ENCODE measurements at places on chromosomes 11 and 22.

GRCh38 chr11:26963764-26964163 is 30.1 kb upstream of the FIBIN start:
- no peak for DNase-seq
- H3K36me3 ChIP-seq = no peaks in the 10 kb centered on the region
- H3K27ac ChIP-seq = no peak overlapping the region
- no peaks in the 10 kb centered on the region for H3K4me1 ChIP-seq
- no peak overlapping the region for H3K4me3 ChIP-seq
- no peaks in the 10 kb centered on the region for H3K27me3 ChIP-seq

DNA sequence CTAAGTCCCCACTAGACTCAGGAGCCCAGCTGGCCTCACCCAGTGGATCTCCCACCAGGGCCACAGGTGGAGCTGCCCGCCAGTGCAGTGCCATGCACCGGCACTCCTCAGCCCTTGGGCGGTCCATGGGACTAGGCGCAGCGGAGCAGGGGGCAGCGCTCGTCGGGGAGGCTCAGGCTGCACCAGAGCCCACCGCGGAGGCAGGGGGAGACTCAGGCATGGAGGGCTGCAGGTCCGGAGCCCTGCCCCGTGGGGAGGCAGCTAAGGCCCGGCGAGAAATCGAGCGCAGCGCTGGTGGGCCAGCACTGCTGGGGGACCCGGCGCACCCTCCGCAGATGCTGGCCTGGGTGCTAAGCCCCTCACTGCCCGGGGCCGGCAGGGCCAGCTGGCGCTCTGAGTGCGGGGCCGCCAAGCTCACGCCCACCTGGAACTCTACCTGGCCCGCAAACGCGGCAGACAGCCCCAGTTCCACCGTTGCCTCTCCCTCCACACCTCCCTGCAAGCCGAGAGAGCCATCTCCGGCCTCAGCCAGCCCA is 1275.2 kb upstream of the CNTN5 start:
- no peaks in the 10 kb centered on the region for H3K27me3 ChIP-seq
- H3K36me3 ChIP-seq = no peaks in the 10 kb centered on the region
- no peak overlapping the region for H3K4me3 ChIP-seq
- H3K4me1 ChIP-seq = no peaks in the 10 kb centered on the region

- peaks cover 57% of the 10 kb centered on the region for H3K4me1 ChIP-seq
- H3K36me3 ChIP-seq = no peaks in the 10 kb centered on the region
- no peaks in the 10 kb centered on the region for H3K27me3 ChIP-seq
- DNase-seq = peak; percentile 98
- H3K27ac ChIP-seq = peak overlapping the region; percentile 96
Measured at GRCh38 chr11:65915821-65916251, 3.0 kb downstream of the C11orf68 start.

- no peak overlapping the region for H3K27ac ChIP-seq
- H3K27me3 ChIP-seq = no peaks in the 10 kb centered on the region
- no peak for DNase-seq
- no peaks in the 10 kb centered on the region for H3K36me3 ChIP-seq
- no peak overlapping the region for H3K4me3 ChIP-seq
Measured at GRCh38 chr11:57633394-57634070, 16.2 kb downstream of the YPEL4 start.

DNA sequence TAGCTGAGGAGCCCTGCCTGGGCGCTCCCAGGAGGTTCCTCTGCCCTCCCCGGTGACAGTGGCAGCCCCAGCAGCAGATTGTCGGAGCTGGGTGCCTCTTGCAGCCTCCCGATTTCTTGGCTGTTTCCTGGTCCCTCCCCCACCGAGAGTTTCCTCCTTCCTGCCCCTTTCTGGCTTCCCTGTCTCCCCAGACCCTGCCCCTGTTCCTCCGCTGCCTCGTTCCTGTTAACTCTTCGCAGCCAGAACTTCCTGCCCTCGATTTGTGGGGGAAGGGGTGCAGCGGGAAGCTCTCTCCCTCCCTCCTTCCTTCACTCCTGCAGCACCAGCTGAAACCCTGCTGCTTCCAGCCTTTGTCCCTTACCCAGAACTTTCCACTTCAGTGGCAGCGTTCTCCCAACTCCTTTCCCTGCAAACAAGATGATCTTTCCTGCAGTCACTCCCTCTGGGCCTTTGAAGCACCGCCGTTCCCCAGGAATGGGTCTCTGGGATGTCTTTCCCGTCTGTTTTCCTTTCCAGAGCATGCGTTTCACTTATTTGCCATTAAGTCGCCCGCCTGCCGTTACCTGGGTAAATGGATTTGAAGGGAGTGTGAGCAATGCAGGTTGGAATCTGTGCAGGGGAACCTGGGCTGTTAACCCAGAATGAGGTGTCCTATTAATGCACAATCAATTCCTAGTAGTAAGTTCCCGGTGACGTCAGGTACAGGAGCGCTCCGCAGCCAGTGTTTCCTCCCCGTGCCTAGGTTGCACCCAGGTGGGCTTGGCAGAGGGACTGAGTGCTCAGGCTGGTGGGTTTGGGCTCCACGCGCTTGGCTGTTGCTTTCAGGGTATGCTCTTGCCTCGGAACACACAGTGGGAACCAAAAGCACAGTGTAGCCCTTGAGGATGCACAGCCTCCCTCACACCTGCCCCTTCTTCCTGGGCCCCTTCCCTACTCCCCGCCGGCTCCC is 4.3 kb downstream of the GRK2 start:
- no peaks in the 10 kb centered on the region for H3K27me3 ChIP-seq
- peaks cover 86% of the 10 kb centered on the region for H3K4me1 ChIP-seq
- peak overlapping the region; percentile 93 for H3K27ac ChIP-seq
- peak overlapping the region; percentile 4 for H3K4me3 ChIP-seq
- DNase-seq = peak; percentile 71

- H3K4me1 ChIP-seq = peaks cover 10% of the 10 kb centered on the region
- no peaks in the 10 kb centered on the region for H3K27me3 ChIP-seq
- H3K27ac ChIP-seq = peak overlapping the region; percentile 94
- H3K4me3 ChIP-seq = peak overlapping the region; percentile 56
Measured at GRCh38 chr11:101915791-101916291, 481 bp downstream of the ANGPTL5 start.

- no peak overlapping the region for H3K4me3 ChIP-seq
- H3K27ac ChIP-seq = no peak overlapping the region
- H3K36me3 ChIP-seq = no peaks in the 10 kb centered on the region
Measured at GRCh38 chr11:79094616-79095015, 346.2 kb downstream of the TENM4 start.

DNA sequence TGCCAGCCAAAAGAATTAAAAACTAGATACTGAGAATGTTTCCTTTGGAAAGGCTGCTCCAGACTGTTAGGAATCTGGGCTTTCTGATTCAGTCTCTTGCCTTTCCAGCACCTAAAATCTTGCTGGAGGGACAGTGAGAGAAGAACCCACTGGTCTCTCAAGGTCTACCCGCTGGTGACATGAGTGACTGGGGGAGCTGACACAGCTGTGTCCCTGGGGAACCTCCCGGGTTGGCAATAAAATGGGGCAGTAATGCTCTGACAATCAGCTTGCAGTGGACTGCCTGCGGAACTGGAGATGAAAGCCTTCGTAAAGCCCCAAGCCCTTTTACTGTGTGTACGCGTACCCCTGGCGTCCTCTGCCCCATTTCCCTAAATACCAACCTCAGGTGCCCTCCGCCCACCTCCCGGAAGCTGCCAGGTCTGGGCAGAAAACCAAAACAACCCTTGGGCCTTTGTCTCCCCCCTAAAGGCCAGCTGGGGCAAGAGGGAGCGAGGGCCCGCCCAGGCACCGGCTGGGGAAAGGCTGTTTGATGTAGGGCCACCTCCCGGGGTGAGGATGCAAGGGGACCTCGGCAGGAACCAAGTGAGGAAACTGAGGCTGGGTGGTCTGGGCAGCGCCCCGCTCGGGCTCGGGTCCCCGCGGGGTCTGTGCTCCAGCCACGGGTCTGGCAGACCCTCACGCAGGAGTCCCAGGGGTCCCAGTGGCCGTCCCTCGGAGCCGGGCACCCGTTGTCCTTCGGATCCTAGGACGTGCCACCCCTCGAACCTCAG is 741 bp downstream of the CARS1 start:
- H3K27me3 ChIP-seq = no peaks in the 10 kb centered on the region
- H3K36me3 ChIP-seq = no peaks in the 10 kb centered on the region
- H3K4me3 ChIP-seq = peak overlapping the region; percentile 85
- peak overlapping the region; percentile 87 for H3K27ac ChIP-seq

DNA sequence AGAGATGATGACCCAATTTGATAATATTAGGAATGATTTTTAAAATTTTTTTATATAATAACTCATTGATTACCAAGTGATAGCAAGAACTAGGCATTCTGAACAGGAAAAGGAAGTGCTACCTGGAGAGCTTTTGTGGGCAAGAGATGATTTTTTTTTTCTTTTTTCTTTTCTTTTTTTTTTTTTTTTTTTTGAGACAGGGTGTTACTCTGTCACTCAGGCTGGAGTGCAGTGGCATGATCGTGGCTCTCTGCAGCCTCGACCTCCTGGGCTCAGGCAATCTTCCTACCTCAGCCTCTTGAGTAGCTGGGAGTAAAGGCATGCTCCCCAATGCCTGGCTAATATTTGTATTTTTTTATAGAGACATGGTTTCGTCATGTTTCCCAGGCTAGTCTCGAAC is 40.4 kb downstream of the TNRC6B start:
- H3K4me1 ChIP-seq = no peaks in the 10 kb centered on the region
- no peak overlapping the region for H3K4me3 ChIP-seq
- no peak for DNase-seq
- no peaks in the 10 kb centered on the region for H3K36me3 ChIP-seq
- no peak overlapping the region for H3K27ac ChIP-seq

- no peaks in the 10 kb centered on the region for H3K36me3 ChIP-seq
- H3K4me1 ChIP-seq = peaks cover 10% of the 10 kb centered on the region
- DNase-seq = no peak
- no peak overlapping the region for H3K4me3 ChIP-seq
- H3K27ac ChIP-seq = no peak overlapping the region
Measured at GRCh38 chr11:112339566-112339965, 78.9 kb upstream of the PLET1 start.

- peak; percentile 52 for DNase-seq
- H3K4me1 ChIP-seq = no peaks in the 10 kb centered on the region
- peaks cover 14% of the 10 kb centered on the region for H3K27me3 ChIP-seq
Measured at GRCh38 chr22:44914026-44914721, 95.6 kb downstream of the PHF21B start.

DNA sequence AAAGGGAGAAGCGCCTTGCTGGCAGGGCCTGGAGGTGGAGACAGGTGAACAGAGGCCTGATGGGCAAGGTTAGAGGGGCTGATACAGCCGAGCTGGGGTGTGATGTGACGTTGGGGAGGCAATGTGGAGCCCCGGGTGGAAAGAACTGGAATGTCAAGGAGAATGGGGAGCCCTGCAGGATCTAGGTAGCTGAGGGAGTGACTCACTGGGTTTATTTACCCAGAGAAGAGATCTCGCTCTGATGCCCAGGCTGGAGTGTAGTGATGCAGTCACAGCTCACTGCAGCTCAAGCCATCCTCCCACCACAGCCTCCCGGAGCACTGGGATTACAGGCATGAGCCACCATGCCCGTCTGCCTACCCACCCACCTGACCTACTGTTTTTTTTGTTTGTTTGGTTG is 1.9 kb upstream of the CYB5R3 start:
- H3K4me3 ChIP-seq = no peak overlapping the region
- H3K27ac ChIP-seq = no peak overlapping the region
- no peak for DNase-seq
- no peaks in the 10 kb centered on the region for H3K36me3 ChIP-seq

DNA sequence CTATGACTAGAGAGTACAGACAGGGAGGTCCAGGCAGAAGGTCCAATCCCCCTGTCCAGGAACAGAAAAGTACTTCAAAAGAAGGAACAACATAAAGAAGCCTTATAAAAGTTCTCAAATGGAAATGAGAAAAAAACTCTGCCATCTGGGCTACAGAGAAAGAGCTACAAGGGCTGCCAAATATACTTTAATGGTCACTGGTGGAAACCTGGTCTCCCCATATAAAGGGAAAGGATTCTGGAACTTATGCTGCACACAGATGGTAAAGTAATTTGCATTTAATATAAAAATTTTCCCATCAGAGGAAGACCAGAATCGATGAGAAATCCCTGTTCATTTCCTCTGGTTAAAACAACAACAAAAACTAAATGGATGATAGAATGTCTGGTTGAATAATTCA is 119.4 kb upstream of the MTMR2 start:
- no peak for DNase-seq
- peaks cover 11% of the 10 kb centered on the region for H3K4me1 ChIP-seq
- H3K36me3 ChIP-seq = no peaks in the 10 kb centered on the region
- no peaks in the 10 kb centered on the region for H3K27me3 ChIP-seq

- H3K27ac ChIP-seq = no peak overlapping the region
- no peaks in the 10 kb centered on the region for H3K36me3 ChIP-seq
- no peaks in the 10 kb centered on the region for H3K4me1 ChIP-seq
- no peak for DNase-seq
Measured at GRCh38 chr11:134584001-134584561, 172.0 kb upstream of the B3GAT1 start.

DNA sequence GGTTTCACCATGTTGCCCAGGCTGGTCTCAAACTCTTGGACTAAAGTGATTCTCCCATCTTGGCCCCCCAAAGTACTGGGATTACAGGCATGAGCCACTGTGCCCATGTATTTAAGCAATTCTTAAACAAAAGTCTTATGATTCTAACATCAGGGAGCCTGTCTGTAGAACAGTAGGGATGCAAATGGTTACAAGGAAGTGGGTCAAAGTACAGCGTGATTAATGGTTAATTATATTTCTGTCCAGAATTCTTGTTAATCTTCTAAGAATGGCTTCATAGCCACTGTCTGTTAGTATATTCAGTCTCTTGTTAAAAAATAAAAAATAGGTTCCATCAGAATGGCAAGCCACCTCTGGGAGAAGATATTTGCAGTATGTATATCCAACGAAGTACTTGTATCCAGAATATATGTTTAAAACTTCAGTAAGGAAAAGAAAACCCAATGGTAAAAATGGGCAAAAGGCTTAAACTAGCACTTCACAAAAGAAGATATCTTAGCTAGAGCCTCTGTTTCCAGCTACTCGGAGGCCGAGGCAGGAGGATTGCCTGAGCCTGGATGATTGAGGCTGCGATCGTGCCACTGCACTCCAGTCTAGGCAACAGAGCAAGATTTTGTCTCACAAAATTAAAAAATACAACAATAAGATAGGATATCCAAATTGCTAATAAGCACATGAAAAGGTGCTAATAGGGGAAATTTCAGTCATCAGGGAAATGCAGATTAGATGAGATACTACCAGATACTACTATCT is 22.9 kb downstream of the ATG13 start:
- no peaks in the 10 kb centered on the region for H3K27me3 ChIP-seq
- no peak overlapping the region for H3K4me3 ChIP-seq
- no peaks in the 10 kb centered on the region for H3K4me1 ChIP-seq
- no peak overlapping the region for H3K27ac ChIP-seq
- no peak for DNase-seq

GRCh38 chr11:57322256-57323166 is 2.2 kb downstream of the TNKS1BP1 start:
- H3K27ac ChIP-seq = peak overlapping the region; percentile 98
- peaks cover 4% of the 10 kb centered on the region for H3K4me1 ChIP-seq
- DNase-seq = peak; percentile 97
- no peaks in the 10 kb centered on the region for H3K27me3 ChIP-seq

- no peak overlapping the region for H3K4me3 ChIP-seq
- H3K27ac ChIP-seq = peak overlapping the region; percentile 38
- no peaks in the 10 kb centered on the region for H3K27me3 ChIP-seq
- H3K36me3 ChIP-seq = peaks cover 8% of the 10 kb centered on the region
- DNase-seq = no peak
Measured at GRCh38 chr11:9774591-9775397, 110.9 kb downstream of the SWAP70 start.

Data from tibial artery (tissue), 4 donors.